ENCODE measurements at places on chromosomes 3 and 15.

GRCh38 chr15:67082007-67082536 is 16.7 kb downstream of the SMAD3 start:
- DNase-seq = peak; percentile 85

DNA sequence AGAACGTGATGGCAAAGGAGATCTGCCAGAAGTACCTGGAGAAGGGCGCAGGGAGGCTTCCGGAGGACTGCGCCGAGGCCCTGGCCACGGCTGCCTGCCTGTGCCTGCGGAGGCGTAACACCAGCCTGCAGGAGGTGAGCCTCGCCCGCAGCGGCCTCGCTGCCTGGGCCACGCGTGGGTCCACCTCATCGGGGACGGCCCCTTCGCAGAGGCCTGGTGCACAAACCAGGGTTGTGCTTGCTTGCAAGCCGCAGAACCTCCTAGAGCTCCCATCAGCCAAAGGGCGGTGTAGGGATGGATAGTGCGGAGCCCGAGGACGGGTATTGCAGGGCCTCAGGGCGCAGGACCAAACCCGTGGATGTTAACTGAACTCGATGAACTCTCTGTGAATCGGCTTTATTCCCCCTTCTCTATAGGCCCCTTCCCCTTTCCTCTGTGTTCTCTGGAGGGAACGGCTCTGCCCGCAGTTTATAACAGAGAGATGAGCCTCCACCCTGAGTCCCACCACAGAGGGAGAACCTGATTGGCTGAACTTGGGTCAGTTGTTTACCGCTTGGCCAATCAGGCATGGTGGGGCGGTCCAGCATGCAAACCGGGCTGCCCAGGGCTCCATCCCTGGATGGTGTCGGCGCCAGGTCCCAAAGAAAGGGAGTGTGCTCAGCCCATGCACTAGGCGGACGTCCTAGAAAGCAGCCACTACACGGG is 13.6 kb upstream of the TATDN2 start:
- no peak for DNase-seq

GRCh38 chr15:35023804-35024203 is 35.7 kb upstream of the ZNF770 start:
- no peak for DNase-seq

GRCh38 chr3:68057637-68058320 is 403.4 kb upstream of the SUCLG2 start:
- DNase-seq = peak; percentile 77

DNA sequence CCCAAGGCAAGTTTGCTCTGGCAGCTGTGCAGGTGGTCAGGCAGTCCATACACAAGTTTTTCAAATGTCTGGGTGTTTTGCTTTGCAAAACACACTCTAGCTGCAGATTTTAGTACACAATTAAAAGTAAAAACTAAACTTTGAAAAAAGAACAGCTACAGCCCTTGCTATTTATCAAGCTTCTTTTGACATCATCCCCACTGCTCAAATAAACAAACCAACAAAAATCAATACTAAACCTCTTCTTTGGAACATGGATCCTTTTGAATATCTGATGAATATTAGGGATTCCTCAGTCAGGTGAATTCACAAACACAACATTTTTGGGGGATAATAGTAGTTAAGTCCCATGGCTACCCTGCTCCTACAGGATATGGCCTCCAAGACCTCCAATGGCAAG is 249.2 kb downstream of the SUCLG2 start:
- no peak for DNase-seq

DNA sequence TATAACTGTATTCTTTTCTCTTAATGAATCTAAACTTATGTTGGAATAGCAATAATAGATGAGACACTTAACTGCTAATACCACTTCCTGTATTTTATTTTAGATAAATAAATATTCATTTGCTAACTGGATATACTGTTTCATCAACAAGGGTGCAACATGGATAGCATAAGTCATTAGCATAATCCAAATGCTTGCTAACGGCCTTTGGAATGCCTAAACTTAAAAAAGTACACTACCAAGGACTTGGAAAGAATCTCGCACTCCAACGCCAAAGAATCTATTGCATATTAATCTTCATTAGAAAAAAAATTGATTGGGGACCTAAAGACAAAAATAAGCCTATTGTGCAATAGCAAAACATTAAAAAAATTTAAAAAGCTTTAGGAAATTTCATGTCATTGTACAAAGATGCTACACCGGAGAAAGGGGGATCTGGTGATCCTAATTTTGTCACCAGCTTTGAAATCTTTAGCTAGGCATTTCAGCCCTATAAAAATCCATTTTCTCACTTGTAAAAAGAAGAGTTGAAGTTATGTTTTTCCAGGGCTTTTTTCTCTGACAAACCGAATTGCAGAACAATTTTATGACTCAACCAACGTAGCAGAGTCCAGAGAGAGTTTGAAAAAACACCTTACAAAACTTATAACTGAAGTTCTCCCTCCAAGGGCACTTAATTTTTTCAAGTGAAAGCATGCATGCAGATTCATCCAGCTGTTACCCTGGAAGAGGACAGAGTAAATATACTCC is 4.1 kb downstream of the VGLL3 start:
- DNase-seq = no peak

DNA sequence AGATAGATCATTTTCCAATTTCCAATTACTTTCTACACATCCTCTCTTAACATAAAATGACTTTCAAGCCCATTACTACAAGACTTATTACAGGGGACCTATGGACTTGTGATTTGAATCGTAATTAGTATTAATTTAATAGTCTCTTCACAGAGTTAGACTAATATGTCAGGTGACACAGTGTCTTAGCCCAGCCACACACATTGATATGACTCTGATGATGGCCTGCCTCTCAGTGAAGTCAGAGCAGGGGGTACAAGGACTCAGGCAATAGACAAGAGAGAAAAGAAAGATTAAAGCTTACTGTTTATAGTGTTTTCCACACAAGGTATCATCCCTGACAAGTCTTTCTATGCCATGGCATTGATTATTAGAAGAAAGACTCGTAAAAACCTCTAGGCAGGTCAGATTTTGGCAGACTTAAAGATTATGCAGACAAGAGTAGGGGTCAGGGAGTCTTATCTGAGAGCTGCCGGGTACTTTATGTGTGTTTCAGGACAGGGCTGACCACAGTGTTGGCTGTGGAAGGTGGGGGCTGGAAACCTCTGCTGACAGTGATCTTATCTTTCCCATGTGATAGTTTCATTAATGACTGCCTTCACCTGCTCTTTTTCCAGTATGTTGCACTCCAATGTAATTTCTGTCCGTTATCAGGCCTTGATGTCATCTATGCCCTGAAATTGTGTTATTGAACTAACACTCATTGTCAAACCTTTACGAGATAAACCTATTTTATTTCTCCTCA is 50.1 kb downstream of the B3GALNT1 start:
- DNase-seq = no peak

GRCh38 chr3:62201438-62202035 is 171.8 kb downstream of the FEZF2 start:
- no peak for DNase-seq

DNA sequence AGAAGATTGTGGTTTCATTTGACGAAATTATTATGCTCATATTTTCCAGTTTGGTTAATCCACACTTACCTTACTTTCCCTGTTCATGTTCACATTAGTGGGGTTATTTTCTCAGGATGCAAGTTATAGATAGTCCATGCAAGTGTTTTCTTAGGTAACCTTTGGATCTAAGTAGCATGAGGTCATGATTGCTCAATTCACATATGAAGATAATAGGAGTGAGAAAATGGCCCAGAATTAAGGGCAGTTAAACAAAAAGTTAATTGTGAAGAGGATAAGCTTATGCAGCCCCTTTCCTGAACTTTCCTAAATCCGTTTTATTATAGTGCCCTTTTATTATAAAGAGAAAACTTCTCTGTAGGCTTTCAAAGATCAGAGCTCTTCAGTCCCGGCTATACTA is 83.4 kb downstream of the CD200R1L start:
- DNase-seq = no peak

GRCh38 chr15:26711445-26711844 is 61.4 kb downstream of the GABRB3 start:
- no peak for DNase-seq

- DNase-seq = peak; percentile 9
These were observed 2.9 kb upstream of the NME9 start for GRCh38 chr3:138332472-138333073.

- no peak for DNase-seq
These were observed 304.0 kb downstream of the CACNA2D3 start for GRCh38 chr3:54426381-54426780.

- DNase-seq = no peak
These were observed 57.3 kb downstream of the ARNT2 start for GRCh38 chr15:80461356-80462095.

Data from activated CD8-positive, alpha-beta memory T cell treated with anti-CD3 and anti-CD28 coated beads, Interleukin-2, amount 10 ng/mL, durations not matched to agents 7 days and 5 days (primary cell).